ENCODE measurements at places on chromosomes 6 and 20.

- DNase-seq = no peak
Measured at GRCh38 chr6:106870069-106870468, 104.5 kb downstream of the CD24 start.

- no peak for DNase-seq
Measured at GRCh38 chr6:99501762-99502161, 13.5 kb downstream of the USP45 start.

DNA sequence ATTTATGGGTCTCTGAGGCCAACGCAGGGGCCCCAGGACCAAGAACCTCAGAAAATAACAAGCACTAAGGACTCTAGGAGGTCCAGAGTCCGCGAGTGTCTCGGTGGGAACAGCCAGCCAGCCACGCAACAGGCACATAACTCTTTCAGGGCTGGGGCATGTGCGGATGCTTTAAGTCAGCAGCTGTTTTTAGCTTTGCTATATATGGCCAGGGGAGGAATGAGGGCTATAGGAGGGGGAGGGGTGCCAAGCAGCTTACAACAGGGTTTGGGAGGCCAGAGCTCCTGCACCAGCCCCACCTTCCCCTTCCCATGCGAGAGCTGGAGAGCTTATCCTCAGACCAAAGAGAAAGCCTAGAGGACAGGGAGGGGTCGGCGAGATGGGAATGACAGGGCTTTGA is 6.2 kb downstream of the JPH2 start:
- DNase-seq = no peak

DNA sequence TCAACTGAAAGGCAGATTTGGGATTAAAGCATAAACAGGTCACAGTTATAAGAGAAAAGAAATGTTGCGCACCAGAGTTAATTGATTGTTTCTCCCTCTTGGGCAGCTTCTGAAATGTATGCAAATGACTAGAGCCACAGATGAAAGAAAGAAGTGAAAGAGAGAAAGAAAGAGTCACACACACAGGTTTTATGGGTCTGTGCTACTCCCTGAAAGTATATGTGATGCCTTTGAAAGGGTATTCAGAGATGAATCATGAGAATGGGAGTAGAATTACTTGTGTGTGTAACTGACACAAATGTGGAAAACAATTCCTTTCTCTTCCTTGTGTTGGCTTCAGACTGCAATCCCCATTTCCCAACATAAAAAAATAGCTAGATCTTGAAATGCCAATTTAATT is 196.9 kb downstream of the FOXA2 start:
- DNase-seq = no peak

DNA sequence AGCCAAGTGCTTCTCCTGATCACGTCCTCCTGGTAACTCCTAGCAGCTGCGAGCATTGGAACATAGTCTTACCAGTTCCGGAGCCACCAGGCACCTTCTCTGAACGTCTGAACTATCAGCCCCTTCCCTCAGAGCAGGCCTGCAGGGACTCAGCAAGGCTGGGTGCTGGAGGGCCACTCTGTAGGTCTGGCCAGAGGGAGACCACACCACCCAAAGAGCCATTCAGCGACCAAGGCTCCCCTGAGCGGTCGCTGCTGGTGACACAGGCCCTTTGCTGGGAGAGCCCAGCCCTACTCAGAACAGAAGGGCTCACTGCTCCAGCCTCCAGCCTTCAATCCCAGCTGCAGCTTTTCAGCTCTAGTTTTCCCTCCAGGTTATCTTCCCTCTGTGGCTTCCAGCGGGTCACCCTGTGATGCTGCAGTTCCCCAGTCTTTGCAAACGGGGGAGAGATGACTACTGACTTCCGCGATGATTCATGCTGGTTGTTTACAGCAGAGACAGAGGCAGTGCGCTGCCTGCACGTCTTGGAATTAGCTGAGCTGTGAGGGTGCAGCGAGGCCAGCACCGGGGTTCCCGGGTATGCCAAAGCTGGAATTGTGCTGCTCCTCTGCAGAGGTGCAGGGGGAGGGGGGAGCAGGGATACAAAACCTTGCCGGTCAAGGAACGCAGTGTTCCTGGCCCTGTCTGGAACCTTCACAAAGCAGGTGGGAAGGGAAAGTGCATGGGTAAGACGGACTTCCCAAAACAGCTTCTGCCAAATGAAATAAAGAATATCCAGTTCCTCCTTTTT is 161.4 kb downstream of the LY86 start:
- DNase-seq = no peak

- no peak for DNase-seq
Measured at GRCh38 chr6:166472636-166473035, 89.9 kb upstream of the MPC1 start.

DNA sequence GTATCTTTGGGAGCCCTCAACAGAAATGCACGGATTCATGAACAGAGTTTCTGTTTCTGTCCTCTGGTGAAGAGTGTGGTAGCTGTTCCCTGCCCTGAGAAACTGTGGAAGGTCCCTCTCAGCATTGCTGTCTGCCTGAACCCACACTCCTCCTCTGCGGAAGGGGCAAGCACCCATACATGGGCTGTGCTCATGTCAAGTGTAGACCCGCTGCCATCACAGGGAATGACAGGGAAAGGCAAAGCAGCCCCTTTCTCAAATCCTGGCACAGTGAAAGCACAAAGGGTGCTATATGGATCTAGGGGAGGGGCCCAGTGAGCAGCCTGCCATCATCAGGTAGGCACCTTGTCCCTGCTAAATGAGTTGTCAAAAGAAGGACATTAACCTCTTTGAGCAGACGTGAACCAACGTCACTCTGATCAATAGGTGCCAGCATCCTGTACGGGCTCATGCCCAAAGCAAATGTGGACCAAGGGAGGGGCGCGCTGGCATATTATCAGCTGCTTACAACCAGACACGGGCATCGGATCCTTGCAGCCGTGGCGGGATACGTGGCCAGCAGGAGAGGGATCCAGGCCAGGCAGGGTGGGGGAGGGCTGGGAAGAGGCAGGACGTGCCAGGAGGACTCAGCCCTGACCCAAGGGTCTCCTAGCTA is 231.2 kb upstream of the PMEPA1 start:
- no peak for DNase-seq

GRCh38 chr6:70080443-70081070 is 214.2 kb downstream of the COL19A1 start:
- no peak for DNase-seq

GRCh38 chr20:56736285-56736857 is 107.3 kb downstream of the TFAP2C start:
- no peak for DNase-seq

DNA sequence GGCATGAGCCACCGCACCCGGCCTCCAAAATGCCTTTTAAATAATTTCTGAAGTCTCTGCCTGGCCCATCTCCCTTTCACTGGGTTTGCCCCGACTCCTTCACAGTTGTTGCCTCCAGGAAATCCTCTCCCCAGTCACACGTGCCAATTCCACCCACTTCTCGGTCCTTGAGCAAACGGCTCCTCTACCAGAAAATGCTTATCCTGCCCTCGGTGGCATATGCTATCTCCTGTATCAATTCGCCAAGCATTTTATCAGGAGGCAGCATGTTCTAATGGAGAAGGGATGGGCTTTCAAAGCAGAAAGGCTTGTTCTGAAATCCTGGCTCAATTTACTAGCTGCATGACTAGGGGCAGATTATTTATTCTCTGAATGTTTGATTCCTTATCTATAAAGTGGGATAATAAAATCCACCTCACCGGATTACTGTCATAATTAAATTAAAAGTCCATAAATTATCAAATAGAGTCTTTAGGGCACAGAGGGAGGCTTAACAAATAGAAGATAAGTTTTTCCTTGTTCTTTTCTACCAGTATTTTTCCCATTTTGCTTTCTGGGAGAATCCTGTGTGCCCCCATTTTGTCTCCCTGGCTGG is 66.3 kb downstream of the PPP1R3G start:
- no peak for DNase-seq

GRCh38 chr20:56656632-56657031 is 27.5 kb downstream of the TFAP2C start:
- DNase-seq = no peak

- no peak for DNase-seq
Measured at GRCh38 chr6:82080767-82081166, 166.8 kb downstream of the IBTK start.

Data from CMK (cell line).